Bronchial epithelial cell (primary cell): ENCODE measurements at places on chromosomes 2 and 18. TPM values are rescaled to one million over a fixed set of nuclear protein-coding genes. Genes with fewer than 3 reads are reported as not detected.

GRCh38 chr2:203376173-203376572 lies 48.0 kb downstream of the ABI2 start:
- DNase-seq: no peak

GRCh38 chr2:42567806-42568400 lies 529 bp upstream of the MTA3 start:
- no peak for DNase-seq

- no peak for DNase-seq
Measured at GRCh38 chr18:47249314-47249981, 2.0 kb downstream of the SKOR2 start.

- DNase-seq: no peak
Measured at GRCh38 chr2:44649381-44649780, 287.6 kb downstream of the CAMKMT start.

DNA sequence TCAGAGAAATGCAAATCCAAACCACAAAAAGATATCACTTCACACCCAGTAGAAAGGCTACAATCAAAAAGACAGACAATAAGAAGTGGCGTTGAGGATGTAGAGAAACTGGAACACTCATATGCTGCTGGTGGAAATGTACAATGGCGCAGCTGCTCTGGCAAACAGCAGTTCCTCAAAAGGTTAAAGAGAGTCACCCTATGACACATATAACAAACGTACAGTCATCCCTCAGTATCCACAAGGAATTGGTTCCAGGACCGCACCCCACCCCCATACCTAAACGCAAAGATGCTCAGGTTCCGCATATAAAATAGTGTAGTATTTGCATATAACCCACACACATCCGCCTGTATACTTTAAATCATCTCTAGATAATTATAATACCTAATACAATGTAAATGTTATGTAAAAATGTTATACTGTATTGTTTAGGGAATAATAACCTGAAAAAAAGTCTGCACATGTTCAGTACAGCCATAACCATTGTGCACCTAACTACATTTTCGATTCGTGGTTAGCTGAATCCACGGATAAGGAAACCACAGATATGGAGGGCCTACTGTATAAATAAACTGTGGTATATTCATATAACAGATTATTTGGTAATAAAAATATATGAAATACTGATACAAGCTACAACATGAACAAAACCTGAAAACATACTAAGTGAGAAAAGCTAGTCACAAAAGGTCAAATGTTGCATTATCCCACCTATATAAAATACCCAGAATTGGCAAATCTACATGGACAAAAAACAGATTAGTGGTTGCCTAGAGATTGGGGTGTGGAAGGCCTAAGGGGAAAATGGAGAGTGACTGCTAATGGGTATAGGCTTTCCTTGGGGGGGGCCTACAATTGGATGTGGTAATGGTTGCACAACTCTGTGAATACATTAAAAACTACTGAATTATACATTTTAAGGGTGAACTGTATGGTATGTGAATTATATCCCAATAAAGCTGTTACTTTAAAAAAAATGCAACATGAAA lies 37.5 kb downstream of the UXS1 start:
- peak; percentile 84 for DNase-seq

- DNase-seq: no peak
Measured at GRCh38 chr2:100632037-100632436, 69.2 kb downstream of the PDCL3 start.

GRCh38 chr2:96965781-96966514 lies 20.4 kb downstream of the FAM178B start:
- no peak for DNase-seq

DNA sequence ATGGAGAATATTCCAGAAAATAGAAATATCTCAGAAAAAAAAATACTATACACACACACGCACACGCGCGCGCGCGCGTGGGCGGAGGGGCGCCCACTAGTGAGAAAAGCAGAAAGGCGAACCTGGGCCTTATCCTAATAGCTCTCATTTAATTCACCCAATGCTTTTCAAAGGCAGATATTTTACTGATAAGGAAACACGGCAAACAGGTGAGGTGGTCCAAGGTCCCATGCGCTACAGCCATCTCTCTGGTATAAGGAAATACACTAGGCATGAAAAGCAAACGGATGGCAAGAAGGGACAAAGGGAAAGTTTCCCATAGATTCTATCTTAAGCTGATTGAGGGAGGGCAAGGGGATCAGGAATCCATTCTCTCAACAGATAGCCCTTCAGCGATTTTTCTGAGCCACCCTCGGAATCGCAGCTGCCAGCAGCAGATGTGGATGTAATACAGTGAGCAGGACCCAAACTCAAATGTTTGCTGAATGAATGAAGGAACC lies 136.7 kb downstream of the TMEM247 start:
- DNase-seq: peak; percentile 16

The ZSWIM2 gene
- not detected in 2 replicates for total RNA-seq

The CAPN13 gene
- under 0.01 TPM in 1 of 2 replicates, not detected in the other for total RNA-seq

The DYNC2LI1 gene
- 8.2 and 12.4 TPM in 2 replicates for total RNA-seq
